Glutamatergic neuron (in vitro differentiated cells): ENCODE measurements at places on chromosomes 3 and 15.

DNA sequence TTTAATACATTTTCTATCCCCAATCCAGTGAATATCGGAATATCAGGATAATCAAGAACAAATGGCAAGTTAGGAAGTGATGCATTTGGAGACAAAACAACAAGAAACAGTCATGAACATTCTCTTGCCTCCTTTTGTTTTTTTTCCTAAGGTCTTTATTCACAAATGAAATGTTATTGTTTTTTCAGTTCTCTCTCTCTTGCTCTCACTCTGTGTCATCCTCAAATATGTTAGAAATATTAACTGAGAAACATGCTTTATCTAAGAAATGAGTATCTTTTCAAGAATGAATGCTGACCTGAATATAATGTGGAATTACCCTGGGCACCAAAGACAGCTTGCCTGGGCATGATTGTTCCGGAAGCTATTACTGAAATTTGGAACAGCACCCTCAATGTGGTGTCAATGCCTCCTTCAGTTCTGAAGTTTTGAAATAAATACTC is 51.3 kb downstream of the RBMS3 start:
- no peak for DNase-seq

DNA sequence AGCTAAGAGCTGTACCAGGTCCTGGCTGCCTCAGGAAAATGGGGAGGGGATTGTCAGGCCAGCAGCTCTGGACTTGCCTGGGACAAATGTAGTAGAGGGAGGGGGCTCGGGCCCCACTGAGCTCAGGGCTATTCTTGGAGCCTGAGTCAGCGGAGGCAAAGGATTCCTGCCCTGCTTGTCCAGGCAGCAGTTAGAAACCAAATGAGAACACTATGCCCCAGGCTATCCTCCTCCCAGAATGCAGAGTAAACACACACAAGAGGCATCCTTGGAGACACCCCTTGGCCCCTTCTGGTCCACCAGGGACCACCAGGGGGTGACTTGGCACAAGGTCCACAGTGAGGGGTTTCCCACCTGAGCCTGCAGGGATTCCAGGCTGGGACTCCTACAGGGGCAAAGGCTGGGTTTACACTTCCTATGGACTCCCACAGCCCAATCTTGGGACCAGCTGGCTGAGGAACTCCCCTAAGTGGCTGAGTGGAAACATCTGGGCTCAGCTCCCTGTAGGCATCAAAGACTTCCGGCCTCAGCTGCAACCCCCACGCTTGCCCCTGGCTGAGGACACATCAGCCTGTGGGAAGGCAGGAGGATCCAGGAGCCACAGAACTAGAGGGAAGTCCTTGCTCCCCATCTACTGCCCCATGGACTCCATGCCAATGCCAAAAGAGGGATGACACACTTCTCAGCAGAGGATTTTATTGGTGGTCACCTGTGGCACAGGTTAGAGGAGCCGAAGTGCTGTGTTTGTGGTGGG is 3.4 kb upstream of the COL7A1 start:
- DNase-seq: no peak

GRCh38 chr3:131694376-131694775 is 191.6 kb upstream of the MRPL3 start:
- no peak for DNase-seq

- DNase-seq: peak; percentile 78
These were observed 2.0 kb upstream of the SEMA3G start for GRCh38 chr3:52446631-52447511.

DNA sequence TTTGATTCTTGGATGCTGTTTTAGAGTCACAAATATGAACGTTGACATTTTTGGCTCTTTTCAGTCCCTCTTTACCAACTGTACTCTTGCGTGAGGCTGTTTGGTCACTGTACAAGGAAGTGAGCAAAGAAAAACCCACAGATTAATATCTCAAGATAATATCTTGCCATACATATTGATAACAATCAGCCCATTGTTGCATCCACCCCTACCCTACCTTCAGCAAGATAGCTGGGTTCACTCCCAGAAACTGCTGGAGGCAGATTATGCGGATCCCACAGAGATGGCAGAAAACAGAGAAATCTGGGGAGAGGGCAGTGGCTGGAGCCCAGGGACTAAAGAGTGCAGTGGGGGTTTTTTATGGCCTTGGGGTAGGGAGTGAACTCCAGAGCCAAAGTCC is 29.9 kb upstream of the MFSD1 start:
- DNase-seq: no peak

GRCh38 chr3:51498876-51499738 is 708 bp downstream of the DCAF1 start:
- peak; percentile 91 for DNase-seq
